ENCODE measurements at places on chromosomes 5 and 9. TPM values are rescaled to one million over a fixed set of nuclear protein-coding genes. Genes with fewer than 3 reads are reported as not detected.

The ATG12 gene
- total RNA-seq, result 52.7 TPM

The DMRT3 gene
- total RNA-seq, result not detected

The FUT7 gene
- 12.1 TPM for total RNA-seq

The ERAP2 gene
- 37.2 TPM for total RNA-seq

The ENC1 gene
- 0.42 TPM for total RNA-seq

The SAXO1 gene
- total RNA-seq, result 0.37 TPM

The POLR3G gene
- total RNA-seq, result 5.3 TPM

The CATSPER3 gene
- 0.50 TPM for total RNA-seq

The GRIA1 gene
- total RNA-seq, result not detected

The SGTB gene
- total RNA-seq, result 14.9 TPM

The FOXD4L4 gene
- 0.15 TPM for total RNA-seq

The WDR36 gene
- total RNA-seq, result 58.7 TPM

The ZER1 gene
- 16.0 TPM for total RNA-seq

The SHOC1 gene
- not detected for total RNA-seq

The TRIO gene
- total RNA-seq, result 21.5 TPM

The GNA14 gene
- not detected for total RNA-seq

The MUSK gene
- total RNA-seq, result not detected

The MAMDC2 gene
- not detected for total RNA-seq

The POU5F2 gene
- total RNA-seq, result 2.1 TPM

The SUSD3 gene
- 45.4 TPM for total RNA-seq

The SLC1A3 gene
- total RNA-seq, result 0.26 TPM

The GLRA1 gene
- total RNA-seq, result not detected
